Caki2 (cell line): ENCODE measurements at places on chromosomes 12 and 14. TPM values are rescaled to one million over a fixed set of nuclear protein-coding genes. Genes with fewer than 3 reads are reported as not detected.

Gene PDE3A
- total RNA-seq, result 0.10 TPM in 1 of 2 replicates, not detected in the other

- no peak for DNase-seq
Measured at GRCh38 chr12:27502021-27502435, 22.0 kb upstream of the PPFIBP1 start.

- DNase-seq, result no peak
Measured at GRCh38 chr12:107704041-107704440, 18.4 kb downstream of the PWP1 start.

DNA sequence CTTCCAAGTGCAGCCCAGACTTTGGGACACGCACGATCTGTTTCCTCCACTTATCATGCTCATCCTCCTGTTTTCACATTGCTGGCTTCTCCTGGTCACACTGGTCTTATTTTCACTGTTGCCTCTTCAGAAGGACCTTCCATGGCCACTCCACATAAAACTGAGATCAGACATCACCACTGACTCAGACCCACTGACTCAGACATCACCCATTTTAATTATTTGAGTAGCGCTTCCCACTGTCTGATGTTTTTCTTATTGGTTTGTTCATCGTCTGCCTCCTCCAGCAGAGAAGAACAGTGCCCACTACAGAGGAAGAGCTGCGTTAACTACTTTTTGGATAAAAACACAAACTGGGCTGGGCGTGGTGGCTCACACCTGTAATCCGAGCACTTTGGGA is 270.5 kb upstream of the PWP1 start:
- peak; percentile 83 for DNase-seq

Gene SMIM41
- not detected in 2 replicates for total RNA-seq

DNA sequence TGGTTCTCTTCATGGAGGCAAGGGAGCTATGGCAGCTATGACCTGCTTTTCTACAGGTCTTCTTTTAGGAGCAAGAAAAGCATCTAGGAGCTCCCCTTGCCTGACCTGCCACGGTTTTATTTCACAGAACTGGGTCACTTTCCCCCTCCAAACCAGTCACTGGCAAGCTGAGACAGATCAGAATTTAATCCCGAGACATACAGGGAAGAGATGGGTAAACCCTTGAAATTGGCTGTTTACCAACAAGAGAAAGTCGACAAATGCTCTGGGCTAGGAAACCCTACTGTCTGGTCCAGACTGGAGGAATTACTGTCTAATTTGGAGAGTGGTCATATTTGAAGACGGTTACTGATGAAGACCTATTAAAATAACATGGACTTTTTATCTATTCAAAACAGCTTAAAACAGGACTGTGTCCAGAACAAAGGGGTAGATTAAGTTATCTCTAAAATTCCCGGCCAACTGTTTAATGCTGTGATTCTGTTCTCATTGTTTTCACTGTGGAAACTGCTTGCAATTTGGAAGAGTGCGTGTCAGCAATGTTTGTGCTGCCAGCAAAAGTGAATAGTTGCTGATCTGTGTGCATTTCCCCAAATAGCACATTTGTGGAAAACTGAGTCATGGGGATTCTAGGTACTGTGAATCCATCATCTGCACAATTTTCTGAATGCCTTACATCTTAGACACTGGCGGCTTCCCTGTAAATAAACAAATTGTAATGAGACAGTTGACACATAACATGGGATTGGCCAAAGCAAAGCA is 73.4 kb upstream of the EEA1 start:
- no peak for DNase-seq
